CD8-positive, alpha-beta memory T cell (primary cell): ENCODE measurements at places on chromosomes 2 and 18.

GRCh38 chr2:140529706-140530105 is 1601.1 kb downstream of the LRP1B start:
- DNase-seq: no peak

- DNase-seq: no peak
Observed at GRCh38 chr2:217256251-217256650, 396.4 kb upstream of the TNP1 start.

DNA sequence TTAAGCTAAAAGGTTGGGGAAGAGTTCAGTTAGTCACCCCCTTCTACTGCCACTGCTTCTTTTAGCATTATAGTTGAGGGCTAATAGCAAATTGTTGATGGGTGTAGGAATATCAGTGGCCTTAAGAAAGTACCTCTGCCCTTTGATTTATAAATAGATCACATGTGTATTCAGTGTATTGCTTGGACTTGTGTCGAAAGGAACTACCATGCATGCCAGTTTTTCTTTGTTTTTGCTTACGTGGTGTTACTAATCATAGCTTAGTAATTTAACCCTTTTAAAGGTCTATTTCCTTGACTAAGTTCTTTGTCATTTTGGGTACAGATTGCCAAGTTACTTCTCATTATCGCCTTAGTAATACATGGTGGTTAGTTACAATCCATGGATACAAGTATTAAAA is 85.6 kb downstream of the MIB1 start:
- no peak for DNase-seq

- DNase-seq: no peak
Observed at GRCh38 chr2:10030311-10030736, 13.0 kb upstream of the KLF11 start.

- DNase-seq: no peak
Observed at GRCh38 chr2:51795248-51795888, 763.4 kb upstream of the NRXN1 start.

DNA sequence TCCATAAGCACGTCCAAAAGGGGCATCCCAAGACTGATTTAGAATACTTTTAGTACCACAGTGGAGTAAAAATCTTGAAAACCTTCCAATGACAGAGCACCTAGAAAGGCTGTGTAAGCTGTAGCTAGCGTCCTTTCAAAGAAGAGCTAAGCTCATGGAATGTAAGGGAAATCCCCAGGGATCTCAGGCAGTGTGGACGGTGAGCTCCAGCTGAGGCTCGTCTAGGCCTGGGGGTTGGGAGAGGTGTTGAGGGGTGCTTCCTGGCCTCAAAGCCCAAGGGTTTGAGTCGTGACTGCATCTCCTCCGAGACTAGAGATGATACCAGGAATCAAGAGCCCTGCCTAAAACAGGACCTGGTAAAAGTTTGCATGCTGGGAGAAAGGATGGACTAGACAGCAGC is 7.6 kb downstream of the CTIF start:
- no peak for DNase-seq

DNA sequence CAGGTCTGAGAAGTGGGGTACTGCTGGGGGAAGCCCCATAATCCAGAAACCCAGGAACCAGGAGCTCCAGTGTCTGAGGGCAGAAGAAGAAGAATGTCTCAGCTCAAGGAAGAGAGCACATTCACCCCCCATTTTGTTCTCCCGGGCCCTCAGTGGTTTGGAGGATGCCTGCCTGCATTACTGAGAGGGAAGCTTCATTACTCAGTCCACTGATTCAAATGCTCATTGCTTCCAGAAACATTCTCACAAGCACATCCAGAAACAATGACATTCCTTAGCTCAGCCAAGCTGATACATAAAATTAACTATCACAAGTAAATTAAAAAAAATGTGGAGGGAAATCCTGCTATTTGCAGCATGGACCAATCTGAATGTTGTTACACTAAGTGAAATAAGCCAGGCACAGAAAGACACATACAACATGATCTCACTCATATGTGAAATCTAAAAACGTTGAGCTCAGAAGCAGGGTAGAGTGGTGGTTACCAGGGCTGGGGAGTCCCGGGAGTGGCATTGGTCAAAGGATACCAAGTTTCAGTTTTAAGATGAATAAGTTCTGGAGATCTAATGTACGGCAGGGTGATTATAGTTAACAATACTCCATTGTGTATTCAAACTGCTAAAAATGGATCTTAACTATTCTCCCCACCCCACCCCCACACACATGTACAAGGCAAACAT is 459.3 kb downstream of the GALR1 start:
- DNase-seq: no peak

DNA sequence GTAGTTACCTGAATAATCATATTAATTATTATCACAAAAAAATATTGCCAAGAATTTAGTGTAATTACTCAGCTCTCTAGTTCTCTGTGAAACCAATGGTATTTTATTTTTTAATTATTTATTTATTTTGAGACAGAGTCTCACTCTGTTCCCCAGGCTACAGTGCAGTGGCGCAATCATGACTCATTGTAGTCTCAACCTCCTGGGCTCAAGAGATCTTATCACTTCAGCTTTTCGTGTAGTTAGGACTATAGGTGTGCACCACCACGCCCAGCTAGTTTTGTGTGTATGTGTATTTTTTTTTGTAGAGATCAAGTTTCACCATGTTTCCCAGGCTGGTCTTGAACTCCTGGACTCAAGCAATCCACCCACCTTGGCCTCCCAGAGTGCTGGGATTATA is 440.4 kb upstream of the CDH20 start:
- DNase-seq: no peak

DNA sequence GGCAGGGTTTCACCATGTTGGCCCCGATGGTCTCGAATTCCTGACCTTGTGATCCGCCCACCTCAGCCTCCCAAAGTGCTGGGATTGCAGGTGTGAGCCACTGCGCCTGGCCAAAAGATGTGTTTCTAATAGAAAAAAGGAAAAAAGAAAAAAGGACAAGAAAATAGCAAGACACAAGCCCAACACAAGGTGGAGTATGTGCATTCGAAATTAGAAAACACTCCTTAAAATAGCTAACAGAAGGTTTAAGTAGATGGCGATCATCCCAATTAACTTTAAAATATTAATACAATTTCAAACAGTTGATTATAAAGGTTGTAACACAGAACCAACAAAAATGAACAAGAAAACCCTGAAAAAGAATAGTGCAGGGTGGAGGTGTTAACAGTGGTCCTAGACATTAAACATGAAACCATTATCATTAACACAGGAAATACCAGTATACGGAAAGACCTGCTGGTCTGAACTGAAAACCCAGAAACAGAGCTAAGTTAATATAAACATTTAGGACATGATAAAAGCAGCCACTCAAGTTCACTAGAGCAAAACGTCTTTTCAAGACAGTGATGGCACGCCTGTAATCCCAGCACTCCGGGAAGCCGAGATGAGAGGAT is 57.9 kb downstream of the HDLBP start:
- DNase-seq: no peak

DNA sequence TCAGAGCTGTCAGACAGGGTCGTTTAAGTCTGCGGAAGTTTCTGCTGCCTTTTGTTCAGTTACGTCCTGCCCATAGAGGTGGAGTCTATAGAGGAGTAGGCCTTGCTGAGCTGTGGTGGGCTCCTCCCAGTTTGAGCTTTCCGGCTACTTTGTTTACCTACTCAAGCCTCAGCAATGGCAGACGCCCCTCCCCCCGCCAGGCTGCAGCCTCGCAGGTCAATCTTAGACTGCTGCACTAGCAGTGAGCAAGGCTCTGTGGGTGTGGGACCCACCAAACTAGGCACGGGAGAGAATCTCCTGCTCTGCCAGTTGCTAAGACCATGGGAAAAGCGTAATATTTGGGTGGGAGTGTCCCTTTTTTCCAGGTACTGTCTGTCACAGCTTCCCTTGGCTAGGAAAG is 86.5 kb downstream of the EFEMP1 start:
- DNase-seq: no peak

DNA sequence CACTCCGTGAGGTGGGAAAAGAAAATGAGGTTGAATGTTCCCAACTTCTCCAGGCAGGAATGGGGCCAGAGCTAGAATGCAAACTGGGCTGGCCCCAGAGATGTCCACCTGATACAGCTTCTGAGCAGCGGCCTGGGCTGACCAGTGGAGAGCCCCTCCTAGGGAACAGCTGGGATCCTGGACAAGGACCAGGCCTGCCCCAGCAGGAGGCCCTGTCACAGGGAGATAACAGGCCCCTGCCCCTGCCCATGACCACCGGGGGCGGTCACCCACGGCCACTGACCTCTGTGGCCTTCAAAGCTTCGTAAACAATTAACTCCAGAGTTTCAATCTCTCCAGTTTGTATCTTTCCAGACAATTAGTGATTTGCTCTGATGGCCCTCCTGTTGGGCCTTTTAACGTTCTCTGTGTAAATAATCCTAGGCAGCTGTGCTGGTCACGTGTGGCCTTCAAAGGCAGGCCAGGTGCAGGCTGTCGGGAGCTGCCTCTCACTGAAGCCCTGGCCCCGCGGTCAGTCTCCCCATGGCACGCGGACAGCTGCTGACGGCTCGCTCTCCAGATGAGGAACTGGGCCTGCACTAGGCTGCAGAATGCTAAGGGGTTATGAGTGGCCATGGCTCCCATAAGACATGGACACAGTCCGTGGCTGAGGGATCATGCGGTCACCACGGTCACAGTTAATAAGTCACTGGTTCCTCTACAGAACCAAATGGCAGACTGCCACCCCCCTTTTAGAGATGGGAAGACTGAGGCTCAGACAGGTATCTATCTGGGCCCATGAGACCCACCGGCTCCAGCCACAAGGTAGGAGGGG is 9.2 kb downstream of the HS6ST1 start:
- DNase-seq: no peak

DNA sequence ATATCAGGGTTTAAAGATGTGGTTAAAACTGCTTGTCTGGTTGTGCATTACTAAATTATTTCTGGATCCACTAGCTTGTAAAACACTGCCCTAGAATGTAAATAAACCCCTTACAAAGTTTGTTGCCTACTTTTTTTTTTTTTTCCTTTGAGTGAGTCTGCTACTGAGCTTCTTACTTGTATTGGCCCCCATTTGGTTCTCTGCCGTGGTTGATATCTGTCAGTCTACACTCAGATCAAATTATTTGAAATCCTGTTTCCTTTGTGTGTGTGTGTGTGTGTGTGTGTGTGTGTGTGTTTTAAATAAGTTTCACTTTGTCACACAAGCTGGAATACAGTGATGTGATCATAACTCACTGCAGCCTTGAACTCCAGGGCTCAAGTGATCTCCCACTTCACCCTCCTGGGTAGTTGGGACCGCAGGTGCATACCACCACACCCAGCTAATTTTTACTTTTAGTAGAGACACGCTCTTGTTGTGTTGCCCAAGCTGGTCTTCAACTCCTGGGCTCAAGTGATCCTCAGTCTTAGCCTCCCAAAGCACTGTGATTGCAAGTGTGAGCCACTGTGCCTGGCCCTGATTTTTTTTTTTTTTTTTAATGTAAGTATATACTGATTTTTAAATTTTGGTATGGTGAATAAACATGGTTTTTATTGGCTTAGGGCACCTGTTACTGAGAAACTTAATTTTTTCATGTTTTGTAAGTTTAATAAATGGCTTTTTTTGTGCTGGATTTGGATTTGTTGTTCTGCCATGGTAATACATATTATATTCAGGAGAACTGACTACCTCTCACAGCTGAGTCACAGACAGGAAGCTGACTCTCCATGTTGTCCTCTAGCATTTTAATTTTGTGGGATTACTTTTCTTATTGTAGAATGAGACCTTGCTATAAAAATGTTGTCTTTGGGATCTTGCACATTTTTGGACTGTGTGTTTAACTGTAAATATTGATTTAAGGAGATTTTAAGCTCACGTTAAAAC is 48.5 kb downstream of the MAP4K4 start:
- DNase-seq: no peak

GRCh38 chr2:68564426-68564825 is 79.0 kb upstream of the PROKR1 start:
- DNase-seq: no peak

DNA sequence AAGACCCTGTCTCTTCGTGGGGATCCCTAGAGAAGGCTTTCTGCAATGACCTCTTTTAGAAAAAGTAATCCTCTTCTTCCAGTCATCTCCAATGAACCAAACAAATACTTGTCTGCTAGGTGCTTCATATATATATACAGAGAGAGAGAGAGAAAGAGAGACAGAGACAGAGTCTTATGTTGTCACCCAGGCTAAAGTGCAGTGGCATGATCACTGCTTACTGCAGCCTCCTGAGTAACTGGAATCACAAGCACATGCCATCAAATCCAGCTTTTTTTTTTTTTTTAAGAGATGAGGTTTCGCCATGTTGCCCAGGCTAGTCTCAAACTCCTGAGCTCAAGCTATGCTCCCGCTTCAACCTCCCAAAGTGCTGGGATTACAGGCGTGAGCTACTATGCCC is 18.6 kb upstream of the PKDCC start:
- no peak for DNase-seq

DNA sequence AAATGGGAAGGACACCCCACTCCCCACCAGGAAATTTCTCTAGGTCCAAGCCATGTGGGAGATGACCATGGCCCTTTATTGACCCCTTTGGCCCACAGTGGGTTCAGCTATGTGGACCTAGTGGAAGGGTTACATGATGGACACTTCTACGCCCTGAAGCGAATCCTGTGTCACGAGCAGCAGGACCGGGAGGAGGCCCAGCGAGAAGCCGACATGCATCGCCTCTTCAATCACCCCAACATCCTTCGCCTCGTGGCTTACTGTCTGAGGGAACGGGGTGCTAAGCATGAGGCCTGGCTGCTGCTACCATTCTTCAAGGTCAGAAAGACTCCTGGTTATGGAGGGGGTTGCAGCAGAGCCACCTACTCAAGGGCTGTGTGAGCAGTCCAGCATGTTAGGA is 1.3 kb downstream of the STK16 start:
- DNase-seq: no peak

- DNase-seq: no peak
Observed at GRCh38 chr18:24488824-24489493, 28.5 kb downstream of the HRH4 start.

DNA sequence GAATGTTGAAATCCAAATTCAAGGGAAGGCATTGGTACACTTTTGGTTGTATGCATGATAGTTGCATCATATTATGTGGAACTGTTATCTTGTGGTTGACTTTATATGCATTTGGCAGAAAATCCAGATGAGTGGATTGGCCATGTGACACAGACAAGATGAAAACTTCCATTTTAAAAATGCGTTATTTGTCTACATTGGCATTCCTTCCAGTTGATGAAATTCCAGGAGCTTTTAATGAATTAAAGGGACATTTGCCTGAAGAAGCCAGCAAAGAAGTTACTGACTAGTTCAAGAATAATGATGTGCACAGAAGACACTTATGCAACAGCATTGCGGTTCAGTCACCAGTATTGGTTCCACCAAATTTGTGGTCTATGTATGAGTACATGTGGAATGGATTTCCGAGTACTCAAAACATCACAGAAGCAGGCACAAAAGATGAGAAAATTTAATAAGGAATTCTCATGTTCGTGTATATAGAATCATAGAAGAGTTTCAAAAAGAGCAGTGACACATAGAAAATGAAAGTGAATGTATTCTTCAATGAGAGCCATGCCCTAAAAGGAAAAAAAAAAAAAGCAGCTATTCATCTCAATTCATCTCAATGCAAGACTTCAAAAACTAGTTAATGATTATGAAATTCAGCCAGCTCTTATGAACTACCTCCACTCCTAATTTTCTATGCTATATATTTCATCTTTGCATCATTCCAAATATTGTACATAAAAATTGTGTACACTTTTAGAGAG is 232.1 kb downstream of the RBM43 start:
- DNase-seq: no peak

- DNase-seq: no peak
Observed at GRCh38 chr2:85272357-85272756, 55.4 kb downstream of the TGOLN2 start.
